Dermis microvascular lymphatic vessel endothelial cell (primary cell): ENCODE measurements at places on chromosomes 12 and 14. TPM values are rescaled to one million over a fixed set of nuclear protein-coding genes. Genes with fewer than 3 reads are reported as not detected.

The REM2 gene
- under 0.01 TPM in 1 of 2 replicates, not detected in the other for total RNA-seq

The KIAA0586 gene
- 15.2 and 17.1 TPM in 2 replicates for total RNA-seq

The FOXN3 gene
- 15.0 and 26.0 TPM in 2 replicates for total RNA-seq

The SIRT4 gene
- total RNA-seq, result 1.5 and 1.8 TPM in 2 replicates

The GPR137C gene
- total RNA-seq, result 0.77 and 1.3 TPM in 2 replicates

The SP7 gene
- total RNA-seq, result not detected in 2 replicates

The STAT6 gene
- total RNA-seq, result 8.5 and 11.0 TPM in 2 replicates

The ERP27 gene
- total RNA-seq, result 0.13 TPM in 1 of 2 replicates, not detected in the other

The ZFHX2 gene
- 0.13 TPM in 2 replicates for total RNA-seq

The ARG2 gene
- total RNA-seq, result 29.2 and 39.7 TPM in 2 replicates

The GSG1 gene
- not detected in 2 replicates for total RNA-seq

The NDRG2 gene
- total RNA-seq, result 2.1 and 7.0 TPM in 2 replicates

The CALM1 gene
- total RNA-seq, result 1,137 and 1,375 TPM in 2 replicates

The USP44 gene
- total RNA-seq, result 3.1 and 4.2 TPM in 2 replicates

The BEST3 gene
- total RNA-seq, result under 0.01 and 0.25 TPM in 2 replicates
